ENCODE measurements at places on chromosomes 3 and 15. TPM values are rescaled to one million over a fixed set of nuclear protein-coding genes. Genes with fewer than 3 reads are reported as not detected.

Gene CCDC39
- not detected for total RNA-seq

Gene GOLGA8J
- not detected for total RNA-seq

DNA sequence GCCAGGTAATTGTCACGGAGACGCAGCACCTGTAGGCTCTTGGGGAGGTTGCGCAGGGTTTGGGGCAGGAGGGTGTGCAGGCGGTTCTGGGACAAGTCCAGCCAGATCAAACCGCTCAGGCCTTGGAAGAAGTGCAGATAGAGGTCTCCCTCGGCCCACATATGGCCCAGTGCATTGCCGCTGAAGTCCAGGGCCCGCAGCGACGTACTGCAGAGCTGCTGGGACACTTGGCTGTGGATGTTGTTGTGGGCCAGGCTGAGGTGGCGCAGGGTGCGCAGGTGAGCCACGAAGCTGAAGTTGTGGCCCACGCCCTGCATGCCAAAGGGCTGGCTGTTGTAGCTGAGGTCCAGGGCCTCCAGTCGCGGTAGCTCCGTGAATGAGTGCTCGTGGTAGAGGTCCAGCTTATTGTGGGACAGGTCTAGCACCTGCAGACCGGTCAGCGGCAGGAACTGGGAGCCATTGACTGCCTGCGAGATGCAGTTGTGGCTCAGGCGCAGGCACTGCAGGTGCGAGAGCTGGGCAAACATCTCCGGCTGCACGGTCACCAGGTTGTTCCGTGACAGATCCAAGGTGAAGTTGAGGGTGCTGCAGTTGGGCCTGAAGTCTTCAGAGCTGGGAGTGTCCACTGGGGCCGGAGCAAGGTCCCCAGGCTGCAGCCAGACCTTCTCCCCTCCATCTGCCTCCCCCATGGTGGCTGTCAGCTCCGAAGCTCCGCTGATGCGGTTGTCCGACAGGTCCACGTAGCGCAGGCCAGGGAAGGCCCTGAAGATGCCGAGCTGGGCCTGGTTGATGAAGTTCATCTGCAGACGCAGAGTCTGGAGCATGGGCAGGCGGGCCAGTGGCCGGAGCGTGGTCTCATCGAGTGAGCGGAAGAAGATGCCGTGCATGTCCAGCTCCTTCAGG lies 2.9 kb downstream of the TLR9 start:
- DNase-seq, result no peak

- DNase-seq, result no peak
Observed at GRCh38 chr3:75983609-75984290, 198.4 kb upstream of the ZNF717 start.

DNA sequence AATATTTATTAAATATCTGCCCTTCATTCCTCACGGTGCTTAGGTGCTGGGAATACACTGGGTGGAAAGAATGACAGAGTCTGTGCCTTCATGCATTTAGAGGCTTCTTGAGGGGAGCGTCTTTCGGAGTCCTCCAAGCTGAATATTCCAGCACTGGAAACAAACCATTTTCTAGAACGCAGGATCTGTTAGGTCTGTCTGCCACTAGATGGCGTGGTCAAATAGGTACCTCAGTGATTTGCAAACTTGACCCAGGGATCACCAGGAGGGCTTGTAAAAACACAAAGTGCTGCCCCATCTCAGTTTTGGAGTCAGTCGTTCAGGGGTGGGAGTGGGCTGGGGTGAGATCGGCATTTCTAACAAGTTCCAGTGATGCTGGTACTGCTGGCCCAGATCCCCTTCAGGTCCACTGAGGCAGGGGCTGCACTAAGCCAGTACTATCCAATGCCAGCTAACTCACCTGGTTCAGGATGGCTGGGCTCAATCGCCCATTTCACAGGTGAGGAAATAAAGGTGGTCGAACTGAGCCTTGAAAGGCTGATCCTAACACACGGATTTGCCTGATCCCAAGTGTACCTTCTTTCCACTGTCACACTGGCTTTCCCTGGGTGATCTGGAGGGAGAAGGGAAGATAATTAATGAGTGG lies 14.8 kb downstream of the ARNT2 start:
- DNase-seq, result peak; percentile 35

- no peak for DNase-seq
Observed at GRCh38 chr3:148439254-148439822, 258.4 kb upstream of the AGTR1 start.

All from activated CD4-positive, alpha-beta T cell treated with anti-CD3 and anti-CD28 coated beads, Interleukin-2, amount 10 ng/mL, durations not matched to agents 7 days and 5 days (primary cell).